ENCODE measurements at places on chromosomes 5 and 9. TPM values are rescaled to one million over a fixed set of nuclear protein-coding genes. Genes with fewer than 3 reads are reported as not detected.

SHOC1 gene
- not detected for total RNA-seq

DNA sequence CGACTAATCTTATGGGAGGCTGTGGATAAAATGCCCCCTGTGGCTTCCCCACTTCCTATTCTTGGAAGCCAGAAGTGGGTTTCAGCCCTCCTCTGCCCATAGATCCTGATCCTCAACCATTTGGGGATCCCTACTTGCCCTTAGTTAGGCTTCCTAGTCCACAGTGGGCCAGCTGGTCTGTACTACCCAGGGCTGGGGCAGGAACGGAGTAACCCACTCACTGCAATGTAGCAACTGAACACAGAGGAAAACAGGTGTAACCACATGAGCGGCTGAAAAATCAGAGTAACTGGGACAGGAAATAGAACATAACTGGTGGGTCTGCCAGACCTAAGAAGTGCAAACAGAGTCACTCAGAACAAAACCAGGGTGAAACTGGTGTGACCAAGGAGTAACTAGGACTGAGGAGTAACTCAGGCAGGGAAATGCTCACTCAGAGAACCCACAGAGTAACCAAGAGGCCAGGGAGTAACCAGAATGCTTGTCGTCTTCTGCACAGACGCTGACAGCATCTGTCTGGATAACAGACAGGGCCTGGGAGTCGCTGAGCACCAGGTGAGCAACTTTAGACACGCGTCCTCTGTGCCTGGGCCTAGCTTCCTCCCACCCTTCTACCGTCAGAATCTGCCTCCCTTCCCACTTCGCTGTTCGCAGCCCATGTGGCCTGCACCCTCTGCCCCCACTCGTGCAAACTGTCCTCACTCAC lies 1.0 kb downstream of the AQP3 start:
- DNase-seq = peak; percentile 32

- no peak for DNase-seq
These were observed 55.4 kb upstream of the ERCC6L2 start for GRCh38 chr9:95820074-95820473.

DNA sequence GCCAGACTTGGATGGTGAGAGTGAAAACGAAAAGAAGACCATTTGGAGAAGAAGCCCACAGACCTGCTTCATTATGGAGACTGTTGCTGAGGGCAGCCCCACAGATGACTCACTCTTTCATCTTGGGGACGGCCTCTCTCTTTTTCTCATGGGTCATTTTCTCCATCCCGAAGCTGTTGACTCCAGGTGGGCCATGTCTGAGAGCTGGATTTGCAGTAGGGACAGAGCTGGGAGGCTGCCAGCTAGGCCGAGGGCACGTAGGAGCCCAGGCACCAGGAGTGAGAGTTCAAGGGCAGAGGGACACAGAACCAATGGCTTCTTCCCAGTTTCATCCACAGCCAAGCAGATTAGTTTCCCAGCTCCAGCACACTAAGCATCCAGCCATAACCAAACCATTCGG lies 92.4 kb downstream of the S1PR3 start:
- DNase-seq = no peak

DNA sequence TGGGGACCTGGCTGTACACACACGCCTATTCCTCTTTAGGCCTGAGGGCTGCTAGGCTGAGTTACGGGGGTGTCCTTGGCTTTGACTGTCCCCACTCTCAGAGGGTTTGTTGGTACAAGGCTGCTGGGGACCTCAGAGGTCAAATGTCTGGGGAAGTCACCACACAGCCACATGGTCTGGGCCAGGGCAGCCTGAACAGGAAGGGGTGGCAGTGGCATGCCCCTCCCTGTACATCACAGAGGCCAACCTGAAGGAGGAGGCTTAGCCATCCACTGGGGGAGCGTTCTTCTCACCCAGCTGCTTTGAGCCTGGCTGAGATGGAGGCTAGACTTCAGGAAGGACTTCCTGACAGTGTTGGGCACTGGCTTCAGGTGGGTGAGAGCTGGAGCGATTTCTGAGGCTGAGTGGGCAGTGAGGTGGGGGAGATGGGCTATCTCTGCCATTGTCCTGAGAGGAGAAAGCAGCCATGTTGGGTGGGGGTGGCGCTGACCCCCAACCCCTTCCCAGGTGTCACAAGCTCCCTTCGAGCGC lies 36.3 kb downstream of the CXXC5 start:
- DNase-seq = no peak

DNA sequence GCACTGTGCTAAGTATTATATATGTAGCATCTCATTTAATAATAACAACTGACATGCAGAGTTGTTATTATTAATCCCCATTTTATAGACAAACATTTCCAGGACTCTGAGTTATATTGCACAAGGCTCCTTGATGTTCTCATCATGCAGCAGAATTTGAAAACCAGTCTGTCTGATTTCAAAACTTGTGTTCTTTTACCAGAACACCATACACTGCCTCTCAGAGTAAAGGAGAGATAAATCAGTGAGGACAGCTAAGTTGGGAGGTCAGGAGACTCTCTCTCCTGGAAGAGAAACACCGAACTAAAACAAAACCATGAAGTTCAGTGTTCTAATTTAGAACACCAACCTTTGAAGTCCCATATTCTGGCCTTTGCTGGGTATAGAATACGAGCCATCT lies 92.7 kb upstream of the TNC start:
- DNase-seq = no peak

AMBP gene
- 0.82 TPM for total RNA-seq

- no peak for DNase-seq
These were observed 2.6 kb upstream of the PLAA start for GRCh38 chr9:26949637-26950069.

GRCh38 chr5:73768-74502 lies 18.0 kb upstream of the PLEKHG4B start:
- DNase-seq = no peak

- DNase-seq = no peak
These were observed 50.8 kb upstream of the TPD52L3 start for GRCh38 chr9:6277417-6277816.

DNA sequence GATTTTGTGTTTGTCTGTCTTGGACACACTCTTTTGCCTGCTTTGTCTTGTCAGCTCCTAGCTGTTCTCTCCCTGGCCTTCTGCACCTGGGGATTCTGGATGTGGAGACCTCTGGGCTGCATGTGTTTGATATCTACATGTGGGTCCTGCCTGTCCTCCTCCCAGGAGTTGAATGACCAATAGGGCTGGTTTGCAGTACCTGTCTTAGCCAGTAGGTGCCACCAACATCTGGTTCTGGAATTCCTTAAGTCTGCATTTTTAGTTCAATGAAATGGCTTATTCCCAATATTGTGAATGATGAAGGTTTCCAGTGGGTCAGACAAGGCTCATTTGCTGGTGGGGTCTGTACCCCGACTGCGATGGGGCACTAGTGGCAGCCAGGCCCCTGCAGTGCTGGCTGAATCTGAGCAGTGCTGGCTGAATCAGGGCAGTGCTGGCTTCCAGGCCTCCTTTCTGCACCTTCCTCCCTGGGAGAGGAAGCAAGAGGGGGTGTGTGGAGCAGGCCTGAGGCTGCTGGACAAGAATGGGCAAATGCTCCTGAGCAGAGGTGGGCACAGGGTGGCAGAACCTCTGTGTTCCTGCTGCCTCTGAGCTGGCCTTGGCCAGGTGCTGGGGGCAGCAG lies 73.3 kb downstream of the RXRA start:
- no peak for DNase-seq

ADGRD2 gene
- total RNA-seq = not detected

DNA sequence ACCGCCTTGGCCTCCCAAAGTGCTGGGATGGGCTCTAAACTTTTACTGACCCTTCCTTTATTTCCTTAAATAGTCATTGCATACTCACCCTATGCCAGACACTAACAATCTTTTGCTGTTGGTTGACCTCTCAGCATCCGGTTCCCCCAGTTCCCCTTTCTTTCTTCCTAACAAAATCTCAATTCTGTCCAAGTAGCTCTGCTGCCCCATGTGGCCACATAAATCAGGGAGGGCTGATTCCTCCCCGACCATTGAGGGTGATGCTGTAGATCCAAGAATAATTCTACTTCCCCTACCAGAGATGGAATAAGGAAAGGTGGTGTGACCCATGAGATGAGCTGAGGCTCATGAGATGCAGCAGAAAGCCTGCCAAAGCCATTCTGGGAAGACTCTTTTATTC lies 315.3 kb upstream of the MSX2 start:
- no peak for DNase-seq

TCERG1 gene
- 48.1 TPM for total RNA-seq

DNA sequence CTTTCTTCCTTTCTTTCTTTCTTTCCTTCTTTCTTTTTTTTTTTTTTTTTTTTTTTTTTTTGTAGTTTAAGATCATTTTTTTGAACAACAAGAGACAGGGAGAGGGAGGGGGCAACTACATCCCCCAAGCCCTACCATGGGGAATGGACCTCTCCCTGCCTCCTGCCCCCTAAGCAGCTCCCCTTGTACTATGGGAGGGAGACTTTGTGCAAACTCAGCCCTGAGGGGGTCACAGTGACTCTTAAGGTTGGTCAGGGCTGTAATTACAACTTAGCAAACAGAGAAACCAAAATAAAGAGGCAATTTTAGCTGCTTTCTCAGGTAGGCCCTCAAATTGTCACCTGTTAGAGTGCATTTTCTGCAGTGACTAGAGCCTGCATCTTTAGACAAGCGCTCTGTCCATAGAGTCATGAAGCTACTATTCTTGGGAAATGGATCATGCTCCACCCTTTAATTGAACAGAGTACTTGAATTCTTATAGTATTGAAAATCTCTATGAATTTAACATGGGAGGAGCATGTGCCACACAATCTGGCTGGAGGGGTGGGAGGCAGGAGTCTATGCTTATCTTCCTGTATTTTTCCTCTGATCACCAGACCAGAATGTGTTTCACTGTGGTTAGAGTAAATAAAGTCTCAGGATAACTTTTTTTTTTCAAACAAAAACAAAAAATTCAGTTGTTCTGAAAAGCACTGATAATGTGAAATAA lies 24.3 kb upstream of the PIK3R1 start:
- DNase-seq = no peak

GRCh38 chr9:84166891-84167290 lies 173.7 kb downstream of the SLC28A3 start:
- no peak for DNase-seq

DNA sequence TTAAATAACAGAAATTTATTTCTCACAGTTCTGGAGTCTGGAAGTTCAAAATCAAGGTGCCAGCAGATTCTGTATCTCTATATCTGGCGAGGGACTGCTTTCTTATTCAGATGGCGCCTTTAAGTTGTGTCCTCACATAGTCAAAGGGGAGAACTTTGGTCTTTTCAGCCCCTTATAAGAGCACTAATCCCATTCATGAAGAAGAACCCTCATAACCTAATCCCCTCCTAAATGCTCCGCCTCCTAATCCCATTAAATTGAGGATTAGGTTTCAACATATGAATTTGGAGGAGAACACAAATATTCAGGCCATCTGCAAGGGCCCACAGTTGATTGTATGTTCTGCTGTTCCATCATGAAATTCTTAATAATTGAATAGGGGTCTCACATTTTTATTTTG lies 10.8 kb upstream of the CCDC152 start:
- DNase-seq = no peak

DNA sequence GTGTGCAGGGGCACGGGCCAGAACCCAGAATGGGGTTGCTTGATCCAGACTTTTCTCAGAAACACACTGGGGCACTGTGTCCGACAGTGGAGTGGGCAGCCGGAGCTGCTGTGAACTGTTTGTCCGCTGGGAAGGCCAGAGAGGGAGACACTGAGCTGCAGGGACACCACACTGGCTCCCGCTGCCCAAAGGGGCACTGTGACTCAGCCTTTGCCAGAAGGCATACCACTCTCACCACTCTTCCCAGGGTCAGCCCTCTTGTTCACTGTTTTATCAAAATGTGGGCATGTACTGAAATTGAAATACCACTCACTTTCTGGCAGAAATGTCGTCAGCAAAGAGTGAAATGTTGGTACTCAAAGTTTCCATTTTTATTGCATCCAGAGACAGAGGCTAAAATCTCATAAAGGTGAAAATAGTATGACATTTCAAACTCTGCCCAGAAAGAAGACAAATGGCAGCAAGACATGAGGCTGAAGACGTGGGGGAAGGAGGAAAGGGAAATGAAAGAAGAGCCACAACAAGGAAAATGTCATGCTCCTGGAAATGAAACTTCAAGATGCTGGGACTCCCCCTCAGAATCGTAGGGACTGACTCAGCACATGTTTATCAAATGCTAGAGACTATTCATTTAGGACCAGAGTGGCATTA lies 4.5 kb upstream of the IL7R start:
- DNase-seq = no peak

SLC28A3 gene
- total RNA-seq = not detected

DNA sequence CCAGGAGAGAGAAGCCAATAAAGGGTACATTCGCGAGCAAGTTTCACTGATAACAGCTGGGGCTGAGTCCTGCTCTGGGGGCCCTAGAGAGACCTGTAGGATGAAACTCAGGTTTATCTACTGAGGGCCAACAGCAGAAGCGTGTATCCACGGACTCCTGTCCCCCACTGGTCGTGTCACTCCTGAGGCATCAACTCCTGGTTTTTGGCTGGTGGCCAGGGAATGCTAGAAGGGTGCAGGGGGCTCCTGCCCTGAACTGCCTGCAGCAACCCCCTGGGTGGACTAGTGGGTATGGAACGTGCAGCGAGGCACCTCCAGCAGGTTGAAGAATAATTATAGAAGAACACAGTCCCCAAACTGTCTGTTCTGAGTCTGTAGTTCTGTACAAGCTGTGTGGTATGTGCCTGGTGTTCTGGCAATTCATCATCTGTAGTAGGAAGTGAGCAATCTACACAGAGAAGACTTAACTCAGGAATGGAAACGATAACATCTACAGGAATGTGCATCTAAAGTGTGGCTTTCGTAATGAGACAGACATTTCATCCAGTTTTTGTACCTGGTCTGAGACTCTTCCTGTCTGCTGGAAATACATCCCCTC lies 64.5 kb upstream of the GNA14 start:
- DNase-seq = no peak

ERCC8 gene
- total RNA-seq = 31.8 TPM

DNA sequence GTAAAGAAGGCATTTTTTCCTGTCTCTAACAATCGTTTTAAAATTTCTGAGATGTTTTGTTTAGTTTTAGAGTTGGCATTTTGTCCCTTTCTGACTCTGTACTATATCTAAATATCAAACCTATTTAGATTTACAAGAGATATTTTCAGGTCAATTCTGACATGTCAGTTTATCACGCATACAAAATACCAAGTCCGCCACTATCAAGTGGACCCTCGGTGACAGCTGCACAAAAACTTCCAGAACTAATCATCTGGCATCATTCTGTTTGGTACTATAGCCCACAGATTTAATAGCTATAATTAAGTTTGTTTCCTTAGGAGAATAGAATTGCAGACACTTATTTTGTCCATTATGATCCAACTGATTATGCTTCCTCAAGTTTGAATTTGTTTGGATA lies 1278.2 kb downstream of the CDH12 start:
- DNase-seq = no peak

TSSK1B gene
- total RNA-seq = under 0.01 TPM

FCN1 gene
- 0.82 TPM for total RNA-seq

LTC4S gene
- 1.6 TPM for total RNA-seq

DNA sequence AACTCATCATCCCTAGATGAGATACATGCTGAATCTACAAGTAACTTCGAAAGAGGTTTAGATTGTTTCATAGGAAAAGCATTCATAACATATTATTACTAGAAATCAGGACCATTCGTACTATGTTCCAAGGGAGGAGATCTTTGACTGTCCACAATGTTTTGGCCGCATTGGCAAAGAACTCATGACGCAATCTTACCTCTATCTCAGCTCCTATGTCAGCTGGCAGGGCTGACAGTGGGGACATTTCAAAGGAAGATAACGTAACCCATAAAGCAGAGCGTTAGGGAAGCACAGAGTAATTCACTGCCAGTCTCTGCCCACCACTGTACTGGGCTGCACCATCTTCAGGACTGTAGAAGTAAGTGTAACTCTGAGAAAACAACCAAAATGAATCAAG lies 69.7 kb downstream of the EFNA5 start:
- no peak for DNase-seq

All from frontal cortex (tissue), 4 donors.